GM12864 (cell line): ENCODE measurements at places on chromosomes 4 and X.

DNA sequence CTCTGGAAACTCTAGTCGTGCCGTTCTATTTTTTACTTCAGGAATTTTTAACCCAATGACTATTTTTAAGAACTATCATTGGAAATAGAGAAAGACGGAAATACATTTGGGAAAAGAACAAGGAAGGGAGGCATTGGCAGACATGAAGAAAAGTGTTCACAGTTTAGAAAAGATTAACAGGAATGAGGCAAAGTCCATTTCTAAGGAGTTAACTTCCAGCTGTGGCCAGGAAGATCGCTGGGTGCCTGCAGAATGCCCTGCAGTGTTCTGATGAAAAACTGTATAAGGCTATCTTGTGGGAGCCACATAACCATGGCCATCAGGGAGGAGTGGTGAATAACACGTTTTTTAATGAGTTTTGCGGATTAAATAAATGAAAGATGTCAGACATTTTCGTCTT, 150.6 kb upstream of the VCX3A start:
- no peak for DNase-seq

GRCh38 chr4:11805842-11806241, 377.1 kb upstream of the HS3ST1 start:
- no peak for DNase-seq

- DNase-seq, result no peak
Observed at GRCh38 chr4:16939178-16939577, 40.7 kb upstream of the LDB2 start.

GRCh38 chr4:76515975-76516843, 81.2 kb downstream of the SHROOM3 start:
- peak; percentile 37 for DNase-seq

DNA sequence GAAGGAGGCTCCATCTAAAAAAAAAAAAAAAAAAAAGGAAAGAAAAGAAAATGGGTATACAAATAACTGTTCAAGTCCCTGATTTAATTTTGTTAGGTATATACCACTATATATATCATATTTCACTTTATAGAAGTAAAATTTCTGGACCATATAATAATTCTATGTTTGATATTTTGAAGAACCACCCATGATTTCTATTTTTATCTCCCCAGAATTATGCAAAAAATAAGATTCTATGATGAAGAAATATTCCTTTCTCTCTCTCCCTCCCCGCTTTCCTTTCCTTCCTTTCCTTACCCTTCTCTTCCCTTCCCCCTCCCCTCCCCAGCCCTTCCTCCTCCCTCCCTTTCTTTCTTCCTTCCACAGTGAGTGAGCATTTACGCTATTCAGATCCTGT, 337.5 kb upstream of the SPANXN4 start:
- DNase-seq, result no peak

GRCh38 chr4:139208404-139208945, 31.5 kb upstream of the ELF2 start:
- DNase-seq, result no peak

GRCh38 chr4:8312976-8313375, 43.4 kb downstream of the HTRA3 start:
- no peak for DNase-seq

DNA sequence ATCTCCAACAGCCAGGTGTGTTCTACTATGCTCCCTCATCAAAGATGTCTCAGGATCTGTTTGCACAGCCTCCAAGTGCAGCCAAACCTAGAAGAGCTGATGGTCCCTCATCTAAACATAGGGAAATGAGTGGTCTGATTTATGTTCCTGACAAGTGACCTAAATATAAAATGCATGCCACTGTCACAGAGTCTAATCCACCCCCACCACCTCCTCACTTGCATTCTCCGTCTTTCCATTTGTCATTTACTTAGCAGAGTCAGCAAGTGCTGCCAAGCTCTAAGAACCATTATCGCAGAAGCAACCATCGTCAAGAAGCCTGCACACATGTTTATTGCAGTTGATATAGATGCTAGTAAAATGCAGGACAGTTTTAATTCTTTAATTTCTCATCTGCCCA, 33.1 kb upstream of the VCX3A start:
- DNase-seq, result no peak

DNA sequence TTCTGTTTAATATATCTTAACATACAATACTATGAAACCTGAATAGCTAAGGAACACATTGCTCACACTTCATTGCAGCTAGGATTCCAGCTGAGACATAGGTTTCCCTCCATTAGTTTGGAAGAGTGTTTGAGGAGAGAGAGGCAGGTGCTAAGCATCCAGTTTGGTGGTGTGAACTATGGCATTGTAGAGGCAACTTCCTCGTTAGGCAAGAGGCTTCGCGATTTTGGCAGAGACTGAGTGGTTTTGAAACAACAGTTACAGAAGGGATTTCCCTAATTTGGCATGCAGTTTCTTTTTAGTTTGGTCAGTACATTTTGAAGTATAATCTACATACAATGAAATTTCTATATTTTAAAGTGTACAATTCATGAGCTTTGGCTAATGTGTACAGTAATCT, 117.1 kb upstream of the BMP3 start:
- no peak for DNase-seq

DNA sequence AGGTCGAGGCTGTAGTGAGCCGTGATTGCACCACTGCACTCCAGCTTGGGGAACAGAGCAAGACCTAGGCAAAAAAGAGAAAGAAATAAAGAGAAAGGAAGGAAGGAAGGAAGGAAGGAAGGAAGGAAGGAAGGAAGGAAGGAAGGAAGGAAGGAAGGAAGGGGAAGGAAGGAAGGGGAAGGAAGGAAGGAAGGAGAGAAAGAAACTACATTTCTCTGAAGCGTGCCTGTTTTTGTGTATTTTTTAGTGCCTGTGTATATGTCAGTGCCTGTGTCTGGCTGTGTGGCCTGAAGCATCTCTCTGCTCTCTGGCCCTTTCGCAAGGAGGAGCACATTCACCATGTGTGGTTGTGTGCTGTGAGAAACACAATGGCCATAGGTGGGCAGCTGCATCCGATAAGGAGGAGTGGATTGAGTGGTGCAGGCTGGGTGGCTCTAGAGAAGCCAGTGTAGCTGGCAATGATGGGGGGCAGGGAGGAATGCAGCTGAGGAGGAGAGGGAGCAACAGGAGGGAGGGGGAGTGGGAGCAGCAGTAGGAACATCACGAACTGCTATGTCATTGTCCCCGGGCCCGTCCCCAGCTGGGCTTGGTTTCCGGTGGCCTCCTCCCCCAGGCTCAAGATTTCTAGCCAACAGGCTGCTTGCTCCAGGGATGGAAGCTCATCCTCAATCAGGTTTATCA, 11.4 kb downstream of the SYN1 start:
- no peak for DNase-seq

- DNase-seq, result no peak
Observed at GRCh38 chrX:131298846-131299245, 9.7 kb upstream of the IGSF1 start.

- DNase-seq, result no peak
Observed at GRCh38 chr4:147233-147632, 22.9 kb downstream of the ZNF718 start.

- DNase-seq, result no peak
Observed at GRCh38 chrX:51420610-51421009, 75.8 kb downstream of the NUDT11 start.

GRCh38 chrX:38699696-38700095, 101.6 kb upstream of the MID1IP1 start:
- DNase-seq, result no peak

GRCh38 chr4:111960241-111960667, 185.0 kb upstream of the FAM241A start:
- no peak for DNase-seq

DNA sequence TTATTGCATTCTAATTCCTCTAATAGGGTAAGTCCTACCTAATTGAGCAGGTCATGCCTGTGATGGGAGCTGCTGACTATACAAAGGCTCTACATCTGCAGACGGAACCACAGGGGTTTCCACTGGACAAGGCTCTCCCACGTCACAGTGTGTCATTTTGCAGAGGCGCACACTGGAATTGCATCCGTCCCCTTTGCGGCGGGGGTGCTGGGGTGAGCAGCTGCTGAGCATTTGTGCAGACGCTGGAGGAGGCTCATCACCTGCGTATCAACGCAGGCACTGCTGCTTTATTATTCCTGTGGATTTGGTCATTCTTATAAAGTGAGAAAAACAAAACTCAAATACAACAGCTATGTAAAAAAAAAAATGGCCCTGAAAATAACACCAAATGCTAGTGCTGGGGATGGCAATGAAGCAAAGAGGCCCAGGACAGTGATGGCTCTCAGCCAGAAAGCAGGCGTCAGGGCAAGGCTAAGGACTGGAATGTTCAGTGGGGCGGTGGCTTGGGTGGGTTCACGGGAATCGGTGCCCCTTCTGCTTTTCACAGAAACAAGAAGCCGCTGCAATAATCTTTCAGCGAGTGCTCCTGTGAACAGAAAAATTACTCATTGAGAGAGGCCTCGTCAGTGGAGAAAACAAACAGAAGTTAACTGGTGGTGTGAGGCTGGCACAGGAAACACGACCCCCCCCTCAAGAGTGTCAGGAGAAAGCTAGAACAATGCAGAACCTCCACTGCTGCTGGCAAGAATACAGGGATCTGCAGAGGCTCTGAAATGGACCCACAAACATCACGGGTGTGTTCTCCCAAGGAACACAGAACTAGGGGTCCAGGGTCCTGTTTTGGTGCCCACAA, 67.8 kb downstream of the GATB start:
- DNase-seq, result no peak

- DNase-seq, result no peak
Observed at GRCh38 chrX:120504569-120504968, 35.5 kb upstream of the LAMP2 start.

DNA sequence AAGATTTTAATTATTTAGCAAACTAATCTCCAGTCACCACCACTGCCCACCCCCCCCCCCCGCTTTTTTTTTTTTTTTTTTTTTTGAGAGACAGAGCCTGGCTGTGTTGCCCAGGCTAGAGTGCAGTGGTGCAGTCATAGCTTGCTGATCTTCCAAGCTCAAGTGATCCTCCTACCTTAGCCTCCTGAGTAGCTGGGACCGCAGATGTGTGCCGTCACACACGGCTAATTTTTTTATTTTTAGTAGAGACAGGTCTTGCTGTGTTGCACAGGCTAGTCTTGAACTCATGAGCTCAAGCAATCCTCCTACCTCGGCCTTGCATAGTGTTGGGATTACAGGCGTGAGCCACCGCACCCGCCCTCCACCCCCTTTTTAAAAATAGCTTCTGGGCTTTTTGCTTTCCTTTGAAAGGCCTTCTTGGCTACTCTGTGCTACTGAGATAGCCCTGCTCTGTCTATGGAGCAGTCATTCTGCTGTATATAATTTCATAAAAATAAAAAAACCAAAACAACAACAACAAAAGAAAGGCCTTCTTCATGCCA, 18.7 kb downstream of the TXLNG start:
- peak; percentile 5 for DNase-seq

GRCh38 chrX:154967603-154968002, 54.9 kb downstream of the F8 start:
- DNase-seq, result no peak

DNA sequence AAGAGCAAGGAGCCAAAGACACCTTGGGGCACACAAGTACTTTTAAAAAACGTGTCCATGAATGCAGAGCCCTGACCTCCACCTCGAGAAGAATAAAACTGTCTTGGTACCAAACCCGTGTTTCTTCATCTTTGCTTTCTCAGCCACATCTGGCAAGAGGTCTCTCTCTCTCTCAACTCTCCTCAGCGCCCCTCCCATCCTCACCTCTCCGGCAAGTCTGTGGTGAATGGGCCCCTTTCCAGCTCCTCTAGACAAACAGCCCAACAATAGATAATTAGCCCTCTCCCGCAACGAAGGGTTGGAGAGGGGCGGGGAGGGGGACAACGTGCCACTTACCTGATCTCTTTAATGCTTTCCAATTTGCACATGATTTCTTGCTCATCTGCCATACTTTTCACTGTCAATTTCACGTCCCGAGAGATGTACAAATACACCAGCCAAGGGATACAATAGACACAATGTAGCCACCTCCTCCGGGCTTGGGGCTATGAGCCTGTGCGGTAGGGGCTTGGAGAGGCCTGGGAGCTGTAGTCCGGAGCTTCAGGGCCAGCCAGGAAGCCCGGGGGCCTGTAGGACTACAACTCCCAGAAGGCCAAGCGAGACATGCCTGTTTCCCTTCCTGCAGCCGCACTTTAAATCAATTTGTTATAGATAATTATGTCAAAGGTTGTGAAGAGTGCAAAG, at the start of gene ZC4H2:
TSS of gene ZC4H2 (minus strand) at position 462 of the 684 bp plus-strand sequence. CDS start at position 389, 73 bp downstream.
- peak; percentile 29 for DNase-seq

- DNase-seq, result no peak
Observed at GRCh38 chrX:131816551-131817136, 206.5 kb upstream of the STK26 start.

GRCh38 chr4:99506781-99507180, 4.0 kb upstream of the C4orf17 start:
- no peak for DNase-seq

GRCh38 chr4:67204441-67204840, 340.9 kb downstream of the CENPC start:
- DNase-seq, result no peak

DNA sequence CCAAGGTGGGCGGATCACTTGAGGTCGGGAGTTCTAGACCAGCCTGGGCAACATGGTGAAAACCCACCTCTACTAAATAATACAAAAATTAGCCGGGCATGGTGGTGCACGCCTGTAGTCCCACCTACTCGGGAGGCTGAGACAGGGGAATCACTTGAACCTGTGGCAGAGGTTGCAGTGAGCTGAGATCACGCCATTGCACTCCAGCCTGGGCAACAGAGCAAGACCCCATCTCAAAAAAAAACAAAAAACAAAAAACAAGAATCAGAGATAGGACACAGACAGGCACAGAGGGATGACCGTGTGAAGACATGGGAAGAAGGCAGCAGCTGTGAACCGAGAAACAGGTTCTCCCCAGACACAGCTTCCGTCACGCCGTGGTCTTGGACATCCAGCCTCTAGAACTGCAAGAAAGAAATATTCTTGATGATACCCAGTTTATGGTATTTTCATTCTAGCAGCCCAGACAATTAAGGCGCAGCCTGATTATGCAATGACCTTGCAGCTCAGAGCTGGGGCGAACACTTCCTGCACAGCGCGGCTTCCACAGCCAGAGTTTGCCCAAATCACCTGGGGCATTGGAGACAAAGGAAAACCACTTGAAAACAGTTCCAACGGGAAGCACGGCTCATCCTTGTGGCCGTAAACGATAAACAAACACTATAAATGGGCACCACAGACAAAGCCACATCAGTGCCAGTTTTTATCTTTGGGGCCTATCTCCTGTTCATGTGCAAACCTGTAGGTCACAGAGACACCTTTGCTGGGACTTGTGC, 4.2 kb upstream of the ARSD start:
- no peak for DNase-seq

- DNase-seq, result no peak
Observed at GRCh38 chr4:108005807-108006206, 16.1 kb downstream of the HADH start.

GRCh38 chr4:183633476-183634400, 25.2 kb downstream of the RWDD4 start:
- no peak for DNase-seq

DNA sequence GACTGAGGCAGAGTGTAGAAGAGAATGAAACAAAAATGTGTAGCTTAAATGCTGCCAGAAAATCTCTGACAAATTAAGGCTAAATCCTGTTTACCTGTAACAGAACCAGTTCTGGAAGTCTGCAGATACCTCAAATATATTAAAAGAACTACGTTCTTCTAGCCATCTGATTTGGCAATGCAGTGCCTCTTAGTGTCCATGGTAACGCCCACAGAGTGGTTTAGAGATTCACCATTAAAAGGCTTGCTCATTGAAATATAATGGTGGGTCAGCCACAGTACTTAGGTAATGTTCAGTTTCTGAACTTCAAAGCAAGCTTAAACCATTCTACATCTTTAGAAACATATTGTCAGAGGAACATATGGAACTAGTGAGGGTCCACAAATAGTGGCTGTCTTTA, 23.2 kb upstream of the LUZP4 start:
- DNase-seq, result no peak
